ENCODE measurements at places on chromosomes 7 and 10.
A peak's percentile ranks its signal among the peaks of the same experiment; 100 is the strongest.

DNA sequence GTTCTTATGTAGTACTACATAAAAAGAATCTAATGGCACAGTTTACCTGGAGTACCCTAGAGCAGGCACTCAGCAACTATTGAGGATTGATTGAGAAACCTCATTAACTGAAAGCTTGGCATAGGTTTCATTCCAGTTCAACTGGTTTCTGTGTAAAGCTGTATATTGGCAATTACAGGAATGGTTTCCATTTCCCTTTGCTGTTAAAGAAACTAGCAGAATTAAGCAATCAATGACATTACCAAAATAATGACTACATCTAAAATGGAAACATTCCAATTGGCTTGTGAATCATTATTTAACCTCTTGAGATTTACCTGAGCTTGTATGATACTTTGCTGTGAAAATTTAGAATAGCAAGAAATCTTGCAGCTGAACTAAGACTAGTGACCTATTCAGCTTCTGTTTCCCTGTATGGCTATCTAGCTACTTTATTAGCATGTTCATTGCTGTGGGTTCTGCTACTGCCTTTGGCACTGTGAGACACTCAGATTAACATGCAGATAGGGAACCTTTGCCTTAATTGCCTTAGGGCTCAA is 33.5 kb upstream of the CADPS2 start:
- no peak for DNase-seq

DNA sequence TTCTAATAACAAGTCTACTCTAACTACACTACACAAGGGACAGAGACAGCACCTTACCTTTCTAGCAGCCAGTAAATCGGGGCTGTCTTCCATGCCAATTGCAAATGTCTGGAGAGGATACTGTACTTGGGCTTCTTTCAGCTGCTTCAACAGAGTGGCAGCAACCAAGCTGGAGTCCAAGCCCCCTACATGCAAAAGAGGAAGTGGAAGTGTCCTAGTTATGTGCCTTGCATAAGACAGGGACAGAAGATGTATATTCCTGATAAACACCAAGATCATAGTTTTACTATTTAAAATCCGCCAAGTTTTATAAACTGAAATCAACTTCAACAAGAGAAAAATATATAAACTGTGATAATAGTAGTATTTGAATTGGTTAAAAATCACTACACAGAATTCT is 14.0 kb downstream of the ASNS start:
- no peak for DNase-seq

DNA sequence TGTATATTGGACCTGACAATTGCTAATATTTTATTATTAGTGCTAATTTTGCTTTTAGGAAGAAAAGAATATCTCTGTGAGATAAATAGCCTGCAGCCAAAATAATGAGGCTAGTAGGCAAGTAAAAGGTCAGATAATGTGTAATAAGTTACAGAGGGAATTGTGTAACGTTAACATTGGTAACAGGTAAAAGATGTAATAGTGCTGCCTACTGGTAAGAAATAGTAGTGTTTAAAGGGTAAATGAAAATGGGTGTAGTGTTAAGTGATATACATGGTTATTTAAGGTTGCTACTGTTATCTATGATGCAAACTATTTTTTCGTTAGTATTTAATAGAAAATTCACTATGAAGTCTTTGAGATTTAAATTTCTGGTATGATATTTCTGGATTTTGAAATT is 9.2 kb upstream of the FOXP2 start:
- DNase-seq: peak; percentile 46

- DNase-seq: no peak
These were observed 18.2 kb upstream of the ANKRD1 start for GRCh38 chr10:90939116-90939515.

- no peak for DNase-seq
These were observed 41.1 kb upstream of the GDF10 start for GRCh38 chr10:47258921-47259320.

DNA sequence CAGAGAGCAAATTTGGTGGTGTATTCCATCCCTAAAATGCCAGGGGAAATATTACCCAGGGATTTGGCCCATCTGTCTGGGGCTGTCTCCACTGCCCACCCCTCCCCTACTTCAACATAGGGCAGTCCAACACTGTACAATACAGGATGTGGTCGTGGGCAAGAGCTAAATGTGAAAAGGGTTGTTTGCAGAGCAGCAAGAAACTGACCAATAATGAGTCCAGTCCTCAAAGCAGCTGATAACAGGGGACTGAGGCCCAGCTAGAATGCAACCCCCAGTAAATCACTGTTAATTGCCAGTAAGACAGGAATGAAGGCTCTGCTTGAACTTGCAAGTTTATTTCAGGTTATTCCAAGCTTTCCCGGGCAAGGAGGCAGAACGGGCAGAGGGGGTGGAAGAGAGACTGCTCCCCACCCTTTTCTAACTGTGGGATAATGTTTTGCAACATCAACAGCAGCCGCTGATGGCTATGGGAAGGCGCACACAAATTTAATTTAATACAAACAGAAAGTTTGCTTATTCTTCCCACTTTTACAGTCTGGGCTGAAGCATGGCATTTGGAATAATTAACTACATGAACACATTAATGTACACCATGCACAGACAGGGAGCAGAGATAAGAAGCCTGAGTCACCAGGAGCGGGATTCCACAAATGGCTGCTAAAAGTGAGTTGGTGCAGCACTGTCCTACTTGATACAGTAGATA is 36.8 kb downstream of the AFAP1L2 start:
- no peak for DNase-seq

DNA sequence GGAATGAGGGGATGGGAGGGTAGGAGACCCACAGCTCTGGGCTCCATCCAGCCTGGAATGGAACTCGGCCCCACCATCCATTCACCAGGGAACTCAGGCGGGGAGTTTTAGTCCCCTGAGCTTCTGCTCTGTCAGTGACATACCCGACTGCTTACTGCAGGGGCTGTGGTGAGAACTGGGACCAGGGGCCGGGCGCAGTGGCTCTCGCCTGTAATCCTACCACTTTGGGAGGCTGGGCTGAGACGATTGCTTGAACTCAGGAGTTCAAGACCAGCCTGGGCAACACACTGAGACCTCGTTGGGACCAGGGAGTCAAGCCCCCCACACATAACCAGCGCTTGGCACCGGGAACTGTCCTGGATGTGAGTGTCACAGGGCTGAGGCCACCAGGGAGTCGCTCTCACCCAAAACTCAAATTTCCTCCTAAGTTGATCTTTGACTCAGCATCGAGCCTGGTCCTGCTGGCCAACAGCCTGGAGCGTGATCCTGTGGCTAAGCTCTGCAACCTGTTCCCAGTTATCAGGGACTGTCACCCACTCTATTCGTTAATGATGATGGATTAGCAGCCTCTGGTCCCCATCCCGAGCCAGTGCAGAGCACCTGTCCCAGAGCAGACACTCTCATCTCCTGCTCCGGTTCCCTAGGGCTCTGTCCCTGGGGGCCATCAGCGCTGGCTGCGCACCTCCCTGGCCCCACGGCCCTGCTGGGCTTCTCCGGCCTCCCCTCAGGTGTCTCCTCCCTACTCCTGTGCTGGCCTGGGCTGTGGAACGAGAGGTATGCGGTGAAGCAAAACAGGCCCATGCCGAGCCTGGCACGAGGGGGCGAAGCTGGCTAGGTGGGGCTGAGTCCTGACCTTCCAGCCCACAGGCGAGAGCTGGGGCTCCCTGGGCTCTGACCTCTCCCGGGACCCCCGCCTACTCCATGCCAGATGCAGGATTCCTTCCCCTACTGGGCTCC is 902 bp upstream of the CLDN15 start:
- DNase-seq: no peak

All from ELR (cell line).